Cerebellar nuclear complex (tissue), 1 donor: ENCODE measurements at places on chromosomes 7 and 10.

GRCh38 chr10:80453056-80453841 lies 861 bp upstream of the TSPAN14 start:
- DNase-seq, result no peak

- DNase-seq, result no peak
Measured at GRCh38 chr7:7102906-7103305, 79.4 kb upstream of the C1GALT1 start.

DNA sequence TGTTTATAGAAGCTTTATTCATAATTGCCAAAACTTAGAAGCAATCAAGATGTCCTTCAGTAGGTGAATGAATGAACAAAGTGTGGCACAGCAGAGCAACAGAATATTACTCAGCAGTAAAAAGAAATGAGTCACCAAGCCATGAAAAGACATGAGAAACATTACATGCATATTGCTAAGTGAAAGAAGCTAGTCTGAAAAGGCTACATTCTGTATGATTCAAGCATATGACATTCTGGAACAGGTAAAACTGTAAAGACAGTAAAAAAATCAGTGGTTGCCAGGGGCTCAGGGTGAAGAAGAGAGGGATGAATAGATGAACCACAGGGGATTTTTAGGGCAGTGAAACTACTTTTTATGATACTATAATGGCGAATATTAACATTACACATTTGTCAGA lies 80.9 kb upstream of the APBB1IP start:
- DNase-seq, result no peak

DNA sequence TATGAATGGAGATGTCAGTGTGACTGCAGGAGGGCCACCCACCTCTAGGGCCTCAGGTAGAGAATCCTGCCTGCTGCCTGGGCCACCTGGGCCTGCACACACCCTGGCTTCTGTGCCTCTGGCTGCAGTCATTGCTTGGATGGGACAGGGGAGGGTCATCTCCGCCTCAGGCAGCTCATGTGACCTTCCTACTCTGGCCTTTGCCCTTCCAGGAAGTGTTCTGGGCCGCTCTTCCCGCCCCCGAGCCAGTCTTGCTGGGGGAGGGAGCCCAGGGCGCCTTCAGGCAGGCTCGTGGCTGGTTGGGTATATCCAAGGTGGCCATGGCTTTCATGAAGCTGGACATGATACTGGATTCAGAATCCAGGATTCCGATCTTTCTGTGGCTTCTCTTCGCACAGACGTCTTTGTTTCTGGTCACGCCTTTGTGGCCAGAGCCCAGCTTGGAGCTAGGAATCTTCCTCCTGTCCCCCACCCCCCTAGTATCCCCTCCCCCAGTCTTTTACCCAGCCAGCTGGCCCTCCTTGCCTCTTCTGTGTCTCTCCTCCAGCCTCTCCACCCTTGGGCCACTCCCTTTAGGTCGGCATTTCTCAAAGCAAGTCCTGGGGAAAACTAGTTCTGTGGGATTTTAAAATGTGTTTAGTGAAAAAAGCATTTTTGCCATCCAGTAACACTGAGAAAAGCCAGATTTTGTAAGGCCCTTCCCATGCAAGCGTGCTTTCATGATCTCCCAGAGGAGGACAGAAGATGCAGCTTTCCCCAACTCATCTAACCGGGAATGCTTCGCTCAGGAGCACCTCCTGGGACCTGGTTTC lies 119.6 kb downstream of the ZMIZ1 start:
- DNase-seq, result no peak
